Activated CD8-positive, alpha-beta T cell treated with anti-CD3 and anti-CD28 coated beads for 36 hours (primary cell): ENCODE measurements at places on chromosomes 12 and 14.
A peak's percentile ranks its signal among the peaks of the same experiment; 100 is the strongest.

- peaks cover 17% of the 10 kb centered on the region for H3K36me3 ChIP-seq
- peak overlapping the region; percentile 99 for H3K27ac ChIP-seq
- H3K27me3 ChIP-seq, result no peaks in the 10 kb centered on the region
- peaks cover 84% of the 10 kb centered on the region for H3K4me1 ChIP-seq
Observed at GRCh38 chr14:93964281-93964680, 12.1 kb downstream of the ASB2 start.

- H3K27ac ChIP-seq, result no peak overlapping the region
- H3K4me1 ChIP-seq, result no peaks in the 10 kb centered on the region
Observed at GRCh38 chr12:43104494-43104893, 447.5 kb downstream of the ADAMTS20 start.

- peaks cover 6% of the 10 kb centered on the region for H3K27me3 ChIP-seq
- H3K27ac ChIP-seq, result peak overlapping the region; percentile 2
- peaks cover 8% of the 10 kb centered on the region for H3K4me1 ChIP-seq
- H3K4me3 ChIP-seq, result peak overlapping the region; percentile 63
Observed at GRCh38 chr12:48296586-48297282, 54.0 kb downstream of the ZNF641 start.

GRCh38 chr14:22426711-22427110 lies 162.3 kb downstream of the DAD1 start:
- H3K27me3 ChIP-seq, result no peaks in the 10 kb centered on the region
- no peaks in the 10 kb centered on the region for H3K4me1 ChIP-seq
- no peak overlapping the region for H3K27ac ChIP-seq
- no peaks in the 10 kb centered on the region for H3K36me3 ChIP-seq

- no peaks in the 10 kb centered on the region for H3K36me3 ChIP-seq
- H3K27ac ChIP-seq, result no peak overlapping the region
- peak; percentile 13 for DNase-seq
Observed at GRCh38 chr14:81400852-81401251, 728 bp upstream of the STON2 start.

DNA sequence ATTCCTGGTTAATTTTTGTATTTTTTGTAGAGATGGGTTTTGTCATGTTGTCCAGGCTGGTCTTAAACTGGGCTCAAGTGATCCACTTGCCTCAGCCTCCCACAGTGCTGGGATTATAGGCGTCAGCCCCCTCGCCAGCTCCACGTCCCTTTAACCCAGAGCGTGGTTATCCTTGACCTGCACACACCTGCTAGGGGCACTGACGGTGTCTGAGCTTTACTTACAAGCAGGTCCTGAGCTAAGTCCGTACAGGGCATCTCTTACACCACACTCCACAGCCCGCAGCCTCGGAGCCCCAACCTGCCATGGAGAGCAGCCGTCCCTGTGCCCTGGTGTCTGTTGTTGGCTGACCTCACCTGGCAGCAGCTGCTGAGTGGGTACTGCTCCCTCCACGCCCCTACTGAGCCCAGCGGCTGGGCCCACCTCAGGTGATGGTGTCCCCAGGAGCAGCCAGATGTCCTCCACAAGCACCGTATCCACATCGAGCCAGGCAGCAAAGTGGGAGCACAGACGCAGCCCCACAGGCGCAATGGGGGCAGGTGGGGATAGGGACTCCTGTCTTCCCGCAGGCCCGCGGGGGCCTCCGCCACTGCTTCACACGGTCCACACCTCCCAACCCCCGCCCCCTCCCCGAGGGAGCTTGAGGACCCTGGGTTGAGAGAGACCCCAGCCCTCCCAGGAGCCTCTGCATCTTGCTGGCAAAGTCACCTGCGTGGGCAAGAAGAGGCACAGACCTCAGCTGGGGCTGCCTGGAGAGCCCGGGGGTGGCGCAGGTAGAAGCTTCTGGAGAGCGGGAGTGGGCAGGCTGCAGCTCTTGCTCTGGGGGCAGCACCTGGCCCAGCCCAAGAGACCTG lies 325.4 kb upstream of the SFSWAP start:
- no peaks in the 10 kb centered on the region for H3K36me3 ChIP-seq
- DNase-seq, result no peak
- peaks cover 2% of the 10 kb centered on the region for H3K4me1 ChIP-seq
- H3K27ac ChIP-seq, result no peak overlapping the region

GRCh38 chr14:104436741-104437701 lies 142.5 kb upstream of the C14orf180 start:
- no peak overlapping the region for H3K4me3 ChIP-seq
- H3K36me3 ChIP-seq, result no peaks in the 10 kb centered on the region
- no peak overlapping the region for H3K27ac ChIP-seq
- no peaks in the 10 kb centered on the region for H3K4me1 ChIP-seq

DNA sequence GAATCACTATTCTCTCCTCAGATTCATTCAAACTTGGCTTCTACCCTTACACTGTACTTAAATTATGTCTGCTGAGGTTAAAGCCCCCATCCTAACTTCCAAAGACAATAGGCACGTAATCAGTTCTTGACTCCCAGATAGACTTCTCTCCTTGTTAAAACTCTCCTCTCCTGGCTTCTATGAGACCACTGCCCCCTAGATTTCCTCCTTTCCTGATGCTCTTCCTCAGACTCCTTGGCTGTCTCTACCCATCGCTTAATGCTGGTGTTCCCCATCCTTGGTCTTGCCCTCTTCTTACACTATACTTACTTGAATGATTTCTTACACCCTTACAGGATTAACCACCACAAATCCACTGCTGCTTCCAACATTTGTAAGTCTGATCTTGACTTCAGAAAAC lies 32.8 kb downstream of the TC2N start:
- no peaks in the 10 kb centered on the region for H3K27me3 ChIP-seq
- H3K4me3 ChIP-seq, result peak overlapping the region; percentile 31
- peaks cover 72% of the 10 kb centered on the region for H3K4me1 ChIP-seq
- no peak for DNase-seq
